Tibial nerve (tissue), 4 donors: ENCODE measurements at places on chromosomes 11 and 22. TPM values are rescaled to one million over a fixed set of nuclear protein-coding genes. Genes with fewer than 3 reads are reported as not detected.

MSANTD2 gene
- total RNA-seq, result 23.9 TPM

MS4A6A gene
- total RNA-seq, result 62.9 TPM

HTR3B gene
- total RNA-seq, result not detected

GRCh38 chr11:119591836-119592310 is 137.1 kb downstream of the NECTIN1 start:
- no peaks in the 10 kb centered on the region for H3K4me1 ChIP-seq
- H3K27me3 ChIP-seq, result no peaks in the 10 kb centered on the region
- H3K4me3 ChIP-seq, result no peak overlapping the region
- no peak overlapping the region for H3K27ac ChIP-seq

DNA sequence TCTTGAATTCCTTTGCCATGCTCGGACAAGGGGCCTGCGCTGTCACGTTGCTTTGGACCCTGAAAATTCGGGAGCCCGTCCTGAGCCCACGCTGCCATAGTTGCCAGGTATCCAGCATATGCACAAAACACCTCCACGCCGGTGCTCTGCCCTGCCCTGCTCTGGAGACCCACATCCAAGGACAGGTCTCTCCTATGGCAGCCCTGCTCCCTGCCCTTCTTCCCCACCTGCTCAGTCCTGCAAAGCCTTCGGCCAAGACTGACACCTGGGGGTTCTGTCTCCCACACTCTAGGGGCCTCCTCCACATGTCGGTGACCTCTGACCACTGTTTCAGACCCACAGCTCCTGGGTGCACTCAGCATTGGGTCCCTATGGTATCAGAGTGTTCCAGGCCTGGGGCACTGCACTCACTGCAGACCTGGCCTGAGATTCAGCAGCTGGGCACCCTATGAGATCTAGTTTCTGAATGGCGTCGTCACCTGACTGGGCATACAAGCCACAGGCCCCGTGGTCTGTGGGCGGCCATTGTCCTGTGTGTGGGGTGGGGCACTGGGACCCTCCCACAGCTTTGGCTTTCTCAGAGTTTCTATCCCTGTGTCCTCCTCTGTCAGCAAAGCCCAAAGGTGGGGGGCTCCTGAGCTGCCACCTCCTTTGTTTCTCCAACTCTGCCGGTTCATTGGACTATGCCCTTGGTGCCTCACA is 2.0 kb upstream of the KRTAP5-6 start:
- H3K36me3 ChIP-seq, result no peaks in the 10 kb centered on the region
- H3K4me1 ChIP-seq, result peaks cover 10% of the 10 kb centered on the region
- H3K27me3 ChIP-seq, result no peaks in the 10 kb centered on the region
- DNase-seq, result no peak

GRCh38 chr11:33402066-33402465 is 144.9 kb downstream of the HIPK3 start:
- no peaks in the 10 kb centered on the region for H3K4me1 ChIP-seq
- DNase-seq, result no peak
- H3K4me3 ChIP-seq, result no peak overlapping the region
- H3K27ac ChIP-seq, result no peak overlapping the region

GRCh38 chr11:112470355-112470754 is 209.7 kb upstream of the PLET1 start:
- no peaks in the 10 kb centered on the region for H3K4me1 ChIP-seq
- H3K36me3 ChIP-seq, result no peaks in the 10 kb centered on the region
- H3K4me3 ChIP-seq, result no peak overlapping the region
- no peaks in the 10 kb centered on the region for H3K27me3 ChIP-seq

- no peaks in the 10 kb centered on the region for H3K36me3 ChIP-seq
- no peaks in the 10 kb centered on the region for H3K27me3 ChIP-seq
- DNase-seq, result no peak
- H3K4me1 ChIP-seq, result no peaks in the 10 kb centered on the region
- no peak overlapping the region for H3K4me3 ChIP-seq
Measured at GRCh38 chr11:114942207-114942606, 263.9 kb downstream of the NXPE2 start.

GRCh38 chr11:134543241-134543640 is 131.2 kb upstream of the B3GAT1 start:
- H3K4me3 ChIP-seq, result no peak overlapping the region
- H3K36me3 ChIP-seq, result no peaks in the 10 kb centered on the region
- no peaks in the 10 kb centered on the region for H3K4me1 ChIP-seq
- H3K27me3 ChIP-seq, result no peaks in the 10 kb centered on the region

- H3K27me3 ChIP-seq, result no peaks in the 10 kb centered on the region
- no peak for DNase-seq
- H3K27ac ChIP-seq, result no peak overlapping the region
Measured at GRCh38 chr11:94144664-94145063, 16.0 kb downstream of the PANX1 start.

GRCh38 chr11:113730887-113731726 is 25.0 kb upstream of the TMPRSS5 start:
- peaks cover 26% of the 10 kb centered on the region for H3K4me1 ChIP-seq
- no peak overlapping the region for H3K27ac ChIP-seq
- no peak overlapping the region for H3K4me3 ChIP-seq

GRCh38 chr11:47411884-47412746 is 3.7 kb downstream of the SLC39A13 start:
- H3K36me3 ChIP-seq, result no peaks in the 10 kb centered on the region
- no peak overlapping the region for H3K4me3 ChIP-seq
- peaks cover 34% of the 10 kb centered on the region for H3K4me1 ChIP-seq
- H3K27ac ChIP-seq, result no peak overlapping the region
- no peaks in the 10 kb centered on the region for H3K27me3 ChIP-seq

DNA sequence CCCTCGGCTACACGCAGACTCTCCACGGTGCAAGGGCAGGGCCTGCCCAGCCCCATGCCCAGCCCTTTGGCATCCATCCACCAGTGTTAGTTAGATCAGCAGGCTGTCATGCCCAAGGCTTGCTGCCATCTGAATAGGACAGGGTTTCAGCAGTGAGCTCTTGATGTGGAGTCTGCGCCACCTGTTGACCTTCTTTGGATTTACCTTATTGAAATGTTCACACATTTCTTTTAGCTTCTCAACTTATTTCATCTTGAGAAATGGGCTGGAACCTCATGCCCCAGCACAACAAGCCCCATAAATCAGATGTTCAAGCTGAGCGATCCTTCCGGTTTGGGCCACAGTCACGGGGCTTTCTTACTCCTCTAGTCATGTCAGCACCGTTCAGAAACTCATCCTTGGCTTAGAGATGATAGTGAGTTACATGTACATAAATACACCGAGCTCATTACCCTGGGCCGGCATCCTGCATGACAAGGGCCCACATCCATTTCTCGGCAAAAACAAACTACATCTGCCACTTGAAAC is 61.7 kb downstream of the PARVB start:
- H3K4me3 ChIP-seq, result no peak overlapping the region
- no peaks in the 10 kb centered on the region for H3K36me3 ChIP-seq
- DNase-seq, result peak; percentile 48
- H3K4me1 ChIP-seq, result peaks cover 6% of the 10 kb centered on the region

DNA sequence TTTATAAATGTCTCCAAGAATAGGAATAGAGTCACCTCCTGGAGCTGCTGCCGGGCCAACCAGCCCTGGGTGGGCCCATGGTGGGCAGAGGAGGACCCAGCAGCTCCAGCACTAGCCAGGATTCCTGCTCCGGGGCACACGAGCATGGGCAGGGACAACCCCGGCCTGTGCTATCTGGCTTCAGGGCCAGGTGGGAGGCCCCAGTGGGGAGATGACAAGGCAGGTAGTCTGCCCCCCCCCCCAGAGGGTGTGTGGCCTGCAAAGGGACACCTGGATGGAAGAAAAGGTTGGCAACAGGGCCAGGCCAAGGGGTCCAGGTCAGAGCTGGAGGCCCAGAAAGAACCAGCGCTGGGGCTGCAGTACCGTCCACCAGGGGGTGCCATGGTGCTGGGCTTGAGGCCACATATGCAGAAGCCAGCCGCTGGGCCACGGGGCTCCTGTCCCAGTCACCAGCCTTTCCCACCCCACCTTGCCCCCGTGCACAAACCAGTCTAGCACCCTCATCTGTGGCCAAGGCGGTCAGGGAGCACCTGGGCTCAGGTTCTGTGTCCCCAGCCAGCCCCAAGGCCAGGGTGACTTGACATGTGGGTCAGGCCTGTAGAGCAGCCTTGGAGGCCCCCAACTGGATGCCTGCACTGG is 3.4 kb downstream of the TSPAN32 start:
- no peaks in the 10 kb centered on the region for H3K27me3 ChIP-seq
- DNase-seq, result peak; percentile 90
- H3K27ac ChIP-seq, result peak overlapping the region; percentile 30
